ENCODE measurements at places on chromosomes 3 and 15. TPM values are rescaled to one million over a fixed set of nuclear protein-coding genes. Genes with fewer than 3 reads are reported as not detected.

GRCh38 chr3:13277196-13277813 lies 142.8 kb downstream of the NUP210 start:
- peak overlapping the region; percentile 72 for H3K27ac ChIP-seq
- H3K4me3 ChIP-seq, result no peak overlapping the region
- DNase-seq, result peak; percentile 71
- H3K27me3 ChIP-seq, result peaks cover 47% of the 10 kb centered on the region
- peaks cover 54% of the 10 kb centered on the region for H3K4me1 ChIP-seq

The SLC51A gene
- 0.44 TPM for total RNA-seq

The CAPN3 gene
- total RNA-seq, result 207 TPM

DNA sequence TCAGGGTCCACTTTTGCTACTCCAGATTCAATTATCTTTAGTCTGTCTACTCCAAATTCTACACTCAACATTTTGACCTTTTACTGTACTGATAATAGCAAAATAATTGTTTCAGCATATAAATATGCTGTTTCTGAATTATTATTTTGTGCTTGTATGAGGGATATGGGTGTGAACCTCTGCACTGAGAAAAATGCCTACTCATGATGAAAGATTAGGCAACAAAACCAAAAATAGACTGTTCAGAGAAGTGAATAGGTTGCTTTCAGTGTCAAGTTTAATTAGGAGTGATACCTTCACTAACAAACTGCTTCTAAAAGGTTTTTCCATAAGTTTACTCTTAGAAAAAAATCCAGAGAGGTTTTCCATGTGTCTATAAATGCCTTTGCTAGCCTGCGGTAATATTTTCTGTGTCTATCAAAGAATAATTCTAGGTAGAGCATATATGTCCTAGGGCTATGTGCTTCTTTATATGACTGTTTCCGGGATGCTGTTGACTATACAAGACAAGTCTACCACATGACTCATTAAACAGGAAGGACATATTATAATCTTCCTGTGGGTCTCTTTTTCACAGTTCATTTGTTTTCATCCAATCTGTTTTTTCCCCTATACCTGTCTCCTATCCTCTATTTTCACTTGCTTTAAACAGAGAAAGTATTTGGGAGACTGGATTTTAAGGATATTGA lies 218.5 kb upstream of the TTC14 start:
- no peaks in the 10 kb centered on the region for H3K36me3 ChIP-seq
- H3K4me3 ChIP-seq, result no peak overlapping the region
- no peak overlapping the region for H3K27ac ChIP-seq
- DNase-seq, result no peak
- no peaks in the 10 kb centered on the region for H3K27me3 ChIP-seq

The RBSN gene
- total RNA-seq, result 25.5 TPM

DNA sequence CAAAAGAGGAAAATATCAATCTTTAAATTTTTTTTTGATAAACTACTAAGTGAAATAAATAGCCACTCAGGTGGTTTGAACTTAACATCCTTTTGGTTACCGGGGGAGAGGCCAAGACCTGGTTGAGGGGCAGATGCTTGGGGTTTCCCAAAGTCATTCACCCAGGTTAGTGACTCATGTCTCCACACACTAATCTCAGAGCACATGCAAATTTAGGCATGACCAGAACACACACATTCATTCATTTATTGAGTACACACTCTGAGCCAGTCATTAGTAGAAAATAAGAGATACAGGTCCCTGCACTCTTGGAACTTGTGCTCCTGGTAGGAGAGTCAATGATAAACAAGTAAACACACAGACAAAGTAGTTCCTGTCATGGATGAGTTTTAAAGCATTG lies 7.3 kb downstream of the ILDR1 start:
- no peaks in the 10 kb centered on the region for H3K36me3 ChIP-seq
- H3K27ac ChIP-seq, result no peak overlapping the region
- DNase-seq, result no peak
- no peaks in the 10 kb centered on the region for H3K27me3 ChIP-seq
- no peak overlapping the region for H3K4me3 ChIP-seq

The TMEM207 gene
- not detected for total RNA-seq

The ARRDC4 gene
- total RNA-seq, result 19.2 TPM

The KIF15 gene
- total RNA-seq, result 9.6 TPM

GRCh38 chr15:74397239-74398068 lies 30.0 kb upstream of the CYP11A1 start:
- H3K4me3 ChIP-seq, result no peak overlapping the region
- peaks cover 2% of the 10 kb centered on the region for H3K27me3 ChIP-seq
- DNase-seq, result no peak
- H3K4me1 ChIP-seq, result peaks cover 53% of the 10 kb centered on the region

The THPO gene
- total RNA-seq, result 0.89 TPM

The ROPN1B gene
- total RNA-seq, result not detected

DNA sequence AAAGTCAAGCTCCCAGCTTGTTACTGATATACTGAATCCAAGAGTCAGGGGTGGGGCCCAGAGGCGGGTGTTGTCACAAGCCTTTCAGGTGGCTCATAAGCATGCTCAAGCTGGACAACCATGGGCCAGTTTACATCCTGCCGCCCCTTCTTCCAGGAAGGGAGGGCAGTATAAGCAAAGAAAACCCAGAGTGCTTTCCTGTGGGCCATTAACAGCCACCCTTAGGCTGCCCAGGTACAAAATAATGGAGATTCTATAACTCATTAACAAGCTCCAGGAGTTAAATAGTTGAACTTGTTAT lies 183.2 kb downstream of the NTRK3 start:
- H3K27me3 ChIP-seq, result no peaks in the 10 kb centered on the region
- no peaks in the 10 kb centered on the region for H3K36me3 ChIP-seq
- no peak overlapping the region for H3K4me3 ChIP-seq
- H3K27ac ChIP-seq, result no peak overlapping the region
- H3K4me1 ChIP-seq, result peaks cover 10% of the 10 kb centered on the region

- H3K4me1 ChIP-seq, result peaks cover 13% of the 10 kb centered on the region
- H3K27me3 ChIP-seq, result no peaks in the 10 kb centered on the region
- H3K4me3 ChIP-seq, result no peak overlapping the region
- H3K27ac ChIP-seq, result no peak overlapping the region
- DNase-seq, result no peak
Measured at GRCh38 chr15:78179286-78179840, 30.2 kb downstream of the IDH3A start.

GRCh38 chr15:86355801-86356200 lies 276.1 kb downstream of the AGBL1 start:
- H3K4me3 ChIP-seq, result no peak overlapping the region
- H3K4me1 ChIP-seq, result no peaks in the 10 kb centered on the region
- no peak overlapping the region for H3K27ac ChIP-seq
- DNase-seq, result peak; percentile 34

The FBXL22 gene
- 16.0 TPM for total RNA-seq

The TGM5 gene
- total RNA-seq, result 0.13 TPM

DNA sequence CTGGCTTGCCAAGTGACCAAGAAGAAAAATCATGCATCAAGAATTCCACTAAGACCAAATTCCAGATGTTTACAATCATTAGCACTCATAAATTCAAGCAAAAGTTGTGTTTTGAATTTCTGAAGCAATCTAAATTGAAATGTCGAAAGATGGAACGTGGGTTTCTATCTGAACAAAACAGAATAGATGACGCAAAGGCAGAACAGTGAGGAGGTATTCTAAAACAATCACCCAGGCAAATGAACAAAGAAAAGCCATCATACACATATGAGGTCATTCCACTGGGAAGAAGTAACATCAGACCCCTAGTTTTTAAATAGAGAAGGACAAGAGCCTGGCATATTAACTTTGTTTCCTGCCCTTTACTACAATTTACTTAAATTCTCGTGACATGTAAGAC lies 58.0 kb downstream of the MCF2L2 start:
- no peak overlapping the region for H3K27ac ChIP-seq
- DNase-seq, result no peak
- no peaks in the 10 kb centered on the region for H3K27me3 ChIP-seq
- H3K4me1 ChIP-seq, result no peaks in the 10 kb centered on the region

The RPL32 gene
- 4,199 TPM for total RNA-seq

GRCh38 chr15:38685686-38686339 lies 121.2 kb upstream of the RASGRP1 start:
- H3K4me3 ChIP-seq, result no peak overlapping the region
- no peak for DNase-seq
- no peaks in the 10 kb centered on the region for H3K27me3 ChIP-seq
- no peak overlapping the region for H3K27ac ChIP-seq
- no peaks in the 10 kb centered on the region for H3K4me1 ChIP-seq
- H3K36me3 ChIP-seq, result no peaks in the 10 kb centered on the region

The LARP6 gene
- 12.6 TPM for total RNA-seq

The GNAT1 gene
- total RNA-seq, result not detected

GRCh38 chr3:10466186-10466585 lies 39.2 kb downstream of the ATP2B2 start:
- H3K27me3 ChIP-seq, result peaks cover 12% of the 10 kb centered on the region
- peaks cover 41% of the 10 kb centered on the region for H3K4me1 ChIP-seq
- DNase-seq, result no peak
- H3K27ac ChIP-seq, result no peak overlapping the region
- H3K4me3 ChIP-seq, result no peak overlapping the region

The RSRC1 gene
- 41.2 TPM for total RNA-seq

DNA sequence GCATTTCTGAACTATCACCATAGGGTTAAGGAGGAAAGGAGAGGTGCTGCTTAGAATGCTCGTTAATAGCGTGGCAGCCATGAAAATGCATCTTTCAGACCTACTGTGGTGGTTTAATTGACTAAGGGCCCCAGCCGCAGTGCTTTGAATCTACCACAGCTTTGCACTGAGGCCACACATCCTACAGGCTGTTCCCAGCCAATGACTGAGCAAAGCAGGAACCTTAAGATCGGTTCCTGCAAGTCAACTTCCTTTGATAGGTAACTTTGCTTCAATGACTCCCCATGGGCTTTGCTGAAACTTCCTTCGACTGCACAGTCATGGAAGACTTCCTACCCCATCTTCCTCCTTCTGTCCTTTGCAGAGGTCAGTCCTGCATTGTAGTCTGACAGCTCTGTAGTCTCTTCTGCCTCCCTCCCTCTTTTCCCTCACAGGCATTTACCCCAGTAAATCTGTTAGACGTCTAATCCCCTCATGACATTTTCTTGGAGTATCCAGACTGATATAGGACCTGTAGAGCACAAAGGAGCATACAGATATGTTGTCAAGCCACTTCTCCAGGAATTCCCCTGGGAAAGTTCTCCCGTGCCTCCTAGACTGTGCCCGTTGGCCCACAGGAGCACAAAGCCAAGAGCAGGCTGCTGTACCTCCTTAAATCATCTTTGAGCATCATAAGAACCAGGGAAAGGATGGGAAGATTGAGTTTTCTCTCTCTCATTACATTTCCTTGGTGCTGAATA lies 2.6 kb upstream of the BCL2A1 start:
- H3K27ac ChIP-seq, result no peak overlapping the region
- H3K4me1 ChIP-seq, result peaks cover 6% of the 10 kb centered on the region
- no peaks in the 10 kb centered on the region for H3K36me3 ChIP-seq
- H3K27me3 ChIP-seq, result peaks cover 4% of the 10 kb centered on the region
- no peak for DNase-seq
- H3K4me3 ChIP-seq, result no peak overlapping the region

DNA sequence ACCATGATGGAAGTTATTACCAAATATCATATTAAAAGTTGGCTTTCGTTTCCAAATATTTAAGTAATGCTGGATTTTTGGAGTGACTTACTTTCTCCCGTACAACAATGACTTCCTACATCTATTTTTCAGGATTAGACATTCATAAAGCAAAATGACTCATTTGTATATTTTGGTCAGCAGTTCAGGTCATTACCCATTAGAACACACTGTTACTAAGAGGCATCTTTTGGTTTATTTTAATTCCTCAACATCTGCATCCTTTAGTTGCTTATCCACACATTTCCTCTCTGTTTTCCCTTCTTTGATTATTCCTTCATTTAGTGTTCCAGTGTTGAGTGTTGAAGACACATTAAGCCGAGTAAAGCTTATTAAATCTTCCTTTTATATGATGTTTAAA lies 348.2 kb downstream of the NAALADL2 start:
- DNase-seq, result no peak
- no peak overlapping the region for H3K27ac ChIP-seq
- no peak overlapping the region for H3K4me3 ChIP-seq
- no peaks in the 10 kb centered on the region for H3K27me3 ChIP-seq
- H3K36me3 ChIP-seq, result no peaks in the 10 kb centered on the region

GRCh38 chr15:55893852-55894251 lies 99.6 kb downstream of the NEDD4 start:
- DNase-seq, result no peak
- H3K27ac ChIP-seq, result no peak overlapping the region
- no peaks in the 10 kb centered on the region for H3K36me3 ChIP-seq
- H3K27me3 ChIP-seq, result no peaks in the 10 kb centered on the region
- H3K4me1 ChIP-seq, result peaks cover 3% of the 10 kb centered on the region
- H3K4me3 ChIP-seq, result no peak overlapping the region

The EHHADH gene
- total RNA-seq, result 2.3 TPM
